ENCODE measurements at places on chromosomes 13 and 19. TPM values are rescaled to one million over a fixed set of nuclear protein-coding genes. Genes with fewer than 3 reads are reported as not detected.

The KLK3 gene
- not detected for total RNA-seq

The PRKCSH gene
- total RNA-seq = 216 TPM

The YJEFN3 gene
- total RNA-seq = 1.3 TPM

The CHST8 gene
- total RNA-seq = not detected

The PIK3R2 gene
- 14.3 TPM for total RNA-seq

The MIR17HG gene
- total RNA-seq = 4.5 TPM

The GNA15 gene
- total RNA-seq = 264 TPM

The ZFR2 gene
- not detected for total RNA-seq

The CEACAM1 gene
- total RNA-seq = 1.1 TPM

The IGFL3 gene
- 0.78 TPM for total RNA-seq

The FREM2 gene
- total RNA-seq = 0.08 TPM

The PSG6 gene
- not detected for total RNA-seq

The SBK3 gene
- not detected for total RNA-seq

The SULT2A1 gene
- total RNA-seq = not detected

The BRSK1 gene
- 2.3 TPM for total RNA-seq

The ZNF763 gene
- 0.61 TPM for total RNA-seq

The NMRK2 gene
- total RNA-seq = not detected

The BRME1 gene
- not detected for total RNA-seq

Data from hair follicular keratinocyte (primary cell).